Stimulated activated CD4-positive, alpha-beta T cell treated with anti-CD3 and anti-CD28 coated beads, Interleukin-1b, Interleukin-23, amount 100 ng/mL, for 1 hour (primary cell): ENCODE measurements at places on chromosomes 16 and 17.
A peak's percentile ranks its signal among the peaks of the same experiment; 100 is the strongest.

DNA sequence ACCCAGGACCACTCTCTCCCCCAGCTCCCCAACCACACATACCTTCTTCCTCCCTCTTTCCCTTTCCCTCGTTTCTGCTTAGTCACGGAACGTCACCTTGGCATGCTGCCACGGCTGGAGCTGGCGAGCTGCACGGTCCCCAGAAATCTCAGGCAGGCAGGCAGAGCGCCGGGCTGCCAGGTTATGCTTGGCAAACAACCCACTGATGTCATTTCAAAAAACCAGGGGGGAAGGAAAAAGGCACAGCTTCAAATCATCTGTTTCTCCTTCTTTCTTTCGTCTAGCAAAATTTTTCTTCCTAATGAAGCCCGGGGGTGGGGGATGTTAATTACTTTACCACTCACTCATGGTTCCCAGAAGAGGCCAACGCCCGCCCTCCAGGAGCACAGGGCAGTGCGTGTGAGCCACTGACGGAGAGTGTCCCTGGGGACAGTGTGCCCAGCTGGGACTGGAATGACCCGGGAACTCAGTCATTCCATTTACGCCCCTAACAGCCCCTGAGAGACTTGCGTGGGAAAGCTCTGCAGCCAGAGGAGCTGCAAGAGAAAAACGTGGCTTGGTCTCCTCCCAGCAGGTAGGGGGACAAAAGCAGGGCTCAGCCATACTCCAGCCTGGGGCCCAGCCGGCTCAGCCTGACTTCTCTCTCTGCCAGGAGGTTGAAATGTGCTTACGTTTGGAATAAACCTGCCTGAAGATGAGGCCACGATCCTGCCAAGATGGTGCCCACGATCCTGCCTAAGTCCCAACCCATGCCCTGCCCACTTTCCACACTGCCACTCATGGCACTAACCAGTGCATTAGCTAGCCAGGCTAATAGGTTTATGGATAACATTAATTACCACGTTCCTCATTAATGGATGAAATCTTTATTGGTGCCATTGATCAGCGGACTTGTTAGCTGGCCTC, 198.9 kb downstream of the ZFHX3 start:
- no peak for DNase-seq

- no peak for DNase-seq
Measured at GRCh38 chr17:71252436-71252835, 868.4 kb upstream of the SOX9 start.

GRCh38 chr17:41773190-41773588, 13.3 kb downstream of the JUP start:
- no peak for DNase-seq

DNA sequence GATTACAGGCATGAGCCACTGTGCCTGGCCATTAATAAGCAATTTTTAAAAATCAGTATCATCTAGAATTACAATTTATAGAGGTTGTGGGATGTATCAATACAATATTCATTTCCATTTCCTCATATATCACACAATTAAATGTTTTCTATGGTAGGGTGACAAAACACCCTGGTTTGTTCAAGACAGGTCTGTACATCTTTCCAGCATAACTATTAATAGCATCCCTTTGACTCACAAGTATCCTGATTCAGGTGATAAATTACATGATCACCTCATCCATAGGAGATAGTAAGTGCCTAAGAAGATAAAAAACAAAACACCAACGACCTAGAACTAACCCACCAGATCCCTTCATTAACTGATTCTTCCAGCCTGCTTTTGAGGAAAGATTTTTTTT, 13.1 kb downstream of the COIL start:
- DNase-seq = no peak

DNA sequence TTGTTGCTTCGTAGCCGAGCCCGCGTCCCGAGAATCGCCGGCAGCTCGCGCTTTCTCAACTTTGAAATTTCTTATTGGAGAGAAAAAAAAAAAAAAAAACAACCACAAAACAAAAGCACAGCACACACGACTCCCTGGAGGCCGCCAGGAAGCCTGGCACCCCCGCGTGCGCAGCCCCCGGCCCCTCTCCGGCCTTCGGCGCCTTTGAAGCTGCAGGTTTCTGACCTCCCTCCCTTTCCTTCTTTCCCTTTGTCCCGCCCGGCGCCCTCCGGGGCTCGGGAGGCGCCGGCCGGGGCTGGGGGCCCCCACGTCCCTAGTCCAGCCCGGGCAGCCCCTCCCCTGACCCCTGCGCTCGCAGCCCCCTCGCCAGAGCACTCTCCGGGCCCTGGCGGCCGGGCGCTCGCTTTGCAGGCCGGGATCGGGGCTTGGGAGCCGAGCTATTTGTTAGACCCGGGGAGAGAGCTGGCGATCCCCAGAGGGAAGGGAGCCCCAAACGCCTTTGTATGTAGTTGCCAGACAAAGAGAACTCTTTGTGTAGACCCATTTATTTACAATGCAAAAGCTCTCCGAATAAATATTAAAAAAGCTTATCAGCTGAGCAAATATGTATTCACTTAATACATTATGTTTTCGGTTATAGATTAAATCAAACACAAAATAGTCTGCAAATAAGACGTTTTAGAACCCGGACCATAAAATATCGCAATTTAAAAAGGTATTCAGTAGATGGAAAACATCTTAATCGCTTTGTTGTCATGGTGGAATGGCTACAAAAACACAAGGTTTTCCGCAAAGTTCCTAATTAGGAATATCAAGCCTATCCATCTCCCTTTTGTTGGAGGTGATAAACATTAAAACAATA, 2.3 kb downstream of the BAHCC1 start:
- DNase-seq = no peak

DNA sequence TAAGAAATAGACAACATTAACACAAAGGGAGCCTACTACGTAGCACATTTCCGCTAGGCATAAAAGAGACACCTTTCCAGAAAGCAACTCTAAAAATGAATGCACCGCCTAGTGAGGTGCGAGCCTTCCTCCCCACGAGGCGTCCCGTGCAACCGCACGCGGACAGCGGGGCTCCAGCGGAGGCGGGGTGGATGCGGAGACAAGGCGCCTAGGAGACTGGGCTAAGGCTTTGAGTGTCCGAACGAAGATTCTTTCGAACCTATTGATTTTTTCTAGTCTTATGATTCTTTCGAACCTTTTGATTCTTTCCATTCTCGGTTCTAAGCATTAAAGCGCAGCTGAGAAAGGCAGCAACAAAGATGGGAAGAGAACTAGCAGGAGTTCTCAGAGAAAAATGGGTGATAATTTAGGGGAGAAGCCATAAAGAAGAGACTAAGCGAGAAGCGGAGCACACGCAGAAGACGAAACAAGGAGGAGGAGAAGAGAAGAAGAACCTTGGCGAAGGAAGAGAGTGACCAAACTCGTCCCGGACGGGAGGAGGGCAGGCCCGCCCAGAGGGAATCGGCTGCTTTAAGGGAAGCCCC, 394 bp upstream of the CPD start:
- no peak for DNase-seq

- no peak for DNase-seq
Measured at GRCh38 chr17:52124993-52125392, 33.5 kb downstream of the CA10 start.

GRCh38 chr17:78142119-78142861, 3.9 kb upstream of the C17orf99 start:
- no peak for DNase-seq

- no peak for DNase-seq
Measured at GRCh38 chr17:27946513-27946912, 53.3 kb upstream of the LYRM9 start.

GRCh38 chr17:44283344-44284023, 15.5 kb upstream of the SLC4A1 start:
- no peak for DNase-seq

DNA sequence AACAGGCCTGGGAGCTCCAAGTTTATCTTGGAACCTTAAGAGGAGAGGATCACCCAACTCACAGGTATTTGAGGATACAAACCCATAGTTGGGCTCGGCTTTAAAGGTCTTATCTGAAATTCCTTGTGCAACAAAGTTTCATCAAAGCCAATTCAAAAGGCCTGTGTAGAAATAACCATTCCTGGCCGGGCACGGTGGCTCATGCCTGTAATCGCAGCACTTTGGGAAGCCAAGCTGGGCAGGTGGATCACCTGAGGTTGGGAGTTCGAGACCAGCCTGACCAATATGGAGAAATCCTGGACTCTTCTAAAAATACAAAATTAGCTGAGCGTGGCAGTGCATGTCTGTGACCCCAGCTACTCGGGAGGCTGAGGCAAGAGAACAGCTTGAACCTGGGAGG, 28.7 kb downstream of the C16orf54 start:
- no peak for DNase-seq

DNA sequence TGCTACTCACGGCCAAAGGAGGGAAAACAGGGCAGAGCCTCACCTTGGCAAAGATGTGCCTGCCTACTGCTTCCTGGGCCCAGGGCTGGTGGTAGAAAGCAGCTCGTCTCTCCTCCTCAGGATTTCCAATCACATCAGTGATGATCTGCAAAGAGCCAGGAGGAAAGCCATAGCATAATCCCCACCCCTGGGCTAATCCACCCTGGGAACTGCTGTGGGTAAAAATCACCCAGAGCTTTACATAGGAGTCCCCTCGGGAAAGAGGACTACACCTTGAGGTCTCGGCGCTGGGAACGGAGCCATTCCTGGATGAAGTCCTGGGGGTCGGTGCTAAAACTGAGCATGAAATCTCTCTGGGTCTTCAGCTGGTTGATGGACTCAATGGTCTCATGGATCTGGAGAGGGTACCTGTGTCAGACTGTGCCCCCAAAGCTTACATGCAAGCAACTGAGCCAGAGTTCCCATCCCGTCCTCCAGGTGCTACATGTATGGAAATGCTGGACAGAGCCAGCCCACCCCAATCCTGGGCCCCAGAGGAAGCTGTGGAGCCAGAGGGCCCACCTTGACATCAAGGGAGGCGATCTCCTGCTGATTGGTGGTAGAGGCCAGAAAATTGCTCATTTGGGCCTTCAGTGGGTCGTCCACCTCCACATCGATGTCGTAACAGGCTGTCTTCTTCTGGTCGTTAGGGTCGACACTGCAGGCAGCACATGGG, 5.7 kb upstream of the FTSJ3 start:
- DNase-seq = no peak

GRCh38 chr17:7843536-7844291, 9.7 kb downstream of the KDM6B start:
- DNase-seq = peak; percentile 89
